Hematopoietic multipotent progenitor cell treated with erythropoietin and hydrocortisone succinate and interleukin-3 and kit ligand, for 8 days (in vitro differentiated cells): ENCODE measurements at places on chromosomes 7 and 10.
A peak's percentile ranks its signal among the peaks of the same experiment; 100 is the strongest.

- DNase-seq: no peak
Measured at GRCh38 chr7:50216626-50217025, 87.9 kb upstream of the IKZF1 start.

GRCh38 chr7:68998136-68998535 lies 600.1 kb upstream of the AUTS2 start:
- DNase-seq: no peak

DNA sequence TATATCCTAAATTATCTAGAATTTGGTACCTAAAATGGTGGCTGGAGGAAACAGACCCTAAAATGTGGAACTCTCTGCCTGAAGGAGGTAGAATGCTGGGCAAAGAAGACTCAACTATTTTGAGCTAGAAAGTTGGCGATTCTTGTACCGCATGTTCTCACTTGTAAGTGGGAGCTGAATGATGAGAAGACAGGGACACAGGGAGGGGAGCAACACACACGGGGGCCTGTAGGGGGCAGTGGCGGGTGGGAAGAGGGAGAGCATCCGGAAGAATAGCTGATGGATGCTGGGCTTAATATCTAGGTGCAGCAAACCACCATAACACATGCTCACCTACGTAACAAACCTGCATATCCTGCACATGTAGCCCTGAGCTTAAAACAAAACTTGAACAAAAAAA lies 250.6 kb downstream of the CALN1 start:
- no peak for DNase-seq

GRCh38 chr10:69359594-69359993 lies 57.1 kb downstream of the TACR2 start:
- DNase-seq: peak; percentile 81

GRCh38 chr10:95201736-95202135 lies 7.7 kb downstream of the ACSM6 start:
- DNase-seq: no peak

DNA sequence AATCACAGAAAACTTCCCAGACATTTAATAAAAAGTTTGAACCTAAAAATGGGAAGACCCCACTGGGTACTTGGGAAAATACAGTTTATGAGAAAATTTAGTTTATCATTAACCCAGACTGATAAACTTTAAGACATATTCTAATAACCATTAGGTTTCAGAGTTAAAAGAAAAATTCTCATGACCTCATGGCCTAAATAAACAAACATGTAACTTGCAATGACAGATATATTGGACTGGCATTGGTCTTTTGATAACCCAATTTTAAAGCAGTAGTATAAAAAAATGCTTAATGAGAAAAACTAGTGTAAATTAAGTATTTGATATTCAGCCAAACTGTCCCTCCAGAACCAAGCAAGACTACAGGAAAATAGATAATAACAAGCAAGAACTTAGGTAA lies 67.0 kb upstream of the ZNF804B start:
- DNase-seq: no peak

GRCh38 chr7:96910486-96910885 lies 94.9 kb upstream of the DLX6 start:
- no peak for DNase-seq

- no peak for DNase-seq
Measured at GRCh38 chr7:19111474-19112273, 5.8 kb downstream of the TWIST1 start.
